Skeletal muscle cell (primary cell): ENCODE measurements at places on chromosomes 5 and 9.

- no peak for DNase-seq
Observed at GRCh38 chr5:173706700-173707099, 90.2 kb upstream of the BOD1 start.

- no peak for DNase-seq
Observed at GRCh38 chr5:166329149-166329800, 1962.2 kb upstream of the WWC1 start.

DNA sequence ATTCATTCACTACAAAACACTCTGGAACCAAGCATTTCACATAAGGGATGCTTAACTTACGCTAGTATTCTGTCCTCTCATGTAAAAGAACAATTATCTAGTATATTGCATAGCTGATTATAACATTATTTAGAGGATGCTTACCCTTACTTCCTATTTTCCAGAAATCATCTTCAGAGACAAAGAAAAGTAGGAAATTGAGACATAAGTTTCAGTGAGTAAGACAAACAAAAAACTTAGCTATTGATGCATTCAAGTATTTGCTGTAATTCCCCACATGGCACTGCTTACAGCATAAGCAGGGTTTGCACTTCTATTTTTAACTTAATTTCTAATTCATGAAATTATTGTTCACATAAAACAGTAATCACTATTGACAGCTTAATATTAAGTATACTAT, 104.8 kb upstream of the SREK1 start:
- DNase-seq, result no peak

GRCh38 chr5:36596756-36597155, 9.7 kb upstream of the SLC1A3 start:
- no peak for DNase-seq

DNA sequence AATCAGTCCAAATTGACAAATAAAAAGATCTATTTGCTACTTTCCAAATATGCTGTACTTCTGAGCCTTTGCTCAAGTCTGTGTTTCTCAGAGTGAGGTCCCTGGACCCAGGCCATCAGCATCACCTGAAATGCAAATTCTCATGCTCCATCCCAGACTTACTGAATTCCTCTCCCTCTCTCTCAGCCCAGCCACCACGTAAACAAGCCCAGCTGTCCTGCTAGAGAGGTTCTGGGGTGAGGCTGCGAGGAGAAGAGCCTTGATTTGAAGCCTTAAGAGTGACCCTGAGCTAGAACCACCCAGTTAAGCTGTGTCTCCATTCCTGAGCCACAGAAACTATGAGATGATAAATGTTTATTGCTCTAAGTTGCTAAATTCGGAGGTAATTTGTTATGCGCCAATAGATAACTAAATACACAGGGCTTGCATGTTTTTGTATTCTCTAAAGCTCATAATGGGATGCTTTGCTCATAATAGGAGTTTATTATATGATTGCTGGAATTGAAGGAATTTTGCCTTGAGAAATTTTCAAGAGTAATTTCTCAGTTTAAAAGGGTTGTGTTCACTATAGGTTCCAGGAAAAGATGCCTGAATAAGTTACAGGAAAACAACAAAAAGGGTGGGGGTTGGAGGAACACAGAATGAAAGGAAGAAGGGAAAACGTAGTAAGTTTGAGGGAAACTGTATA, 98.9 kb upstream of the SPATA31D4 start:
- DNase-seq, result no peak

DNA sequence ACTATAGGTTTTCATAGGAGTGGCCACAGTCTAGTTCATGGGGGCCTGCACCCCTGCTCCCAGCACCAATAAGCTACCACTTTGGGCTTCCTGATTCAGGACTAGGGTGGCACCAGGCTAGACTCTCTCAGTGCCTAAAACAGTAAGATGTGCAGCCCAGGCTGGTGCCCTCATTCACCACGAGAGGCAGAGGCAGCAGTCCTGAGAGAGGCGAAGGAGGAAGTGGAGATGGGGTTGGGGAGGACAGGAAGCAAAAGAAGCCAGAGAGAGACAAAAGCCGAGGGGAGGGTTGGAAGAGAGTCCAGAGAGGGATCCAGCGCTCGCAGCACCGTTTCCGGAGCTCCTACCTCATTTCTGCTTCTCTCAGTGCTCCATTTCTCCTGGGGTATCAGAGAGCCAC, 180.9 kb downstream of the MED10 start:
- no peak for DNase-seq

GRCh38 chr5:61916621-61917620, 389.1 kb upstream of the KIF2A start:
- no peak for DNase-seq

DNA sequence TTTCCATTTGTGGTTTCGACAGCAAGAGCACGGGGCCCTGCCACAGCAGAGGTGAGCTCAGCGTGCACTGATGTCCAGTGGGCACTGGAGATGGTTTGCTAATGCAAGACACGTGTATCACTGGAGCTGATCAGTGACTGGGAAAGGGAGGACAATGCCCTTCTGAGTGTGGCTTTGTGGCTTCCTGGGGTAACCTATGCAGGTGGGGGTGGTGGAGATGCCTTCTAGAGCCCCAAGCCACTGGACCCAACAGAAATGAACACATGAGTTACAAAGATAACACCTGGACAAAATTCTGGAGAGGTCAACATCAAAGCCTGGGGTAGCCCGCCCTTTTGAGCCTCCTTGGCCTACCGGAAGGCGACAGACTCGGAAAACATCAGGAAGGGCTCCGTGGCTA, 261.3 kb downstream of the CRB2 start:
- DNase-seq, result no peak

DNA sequence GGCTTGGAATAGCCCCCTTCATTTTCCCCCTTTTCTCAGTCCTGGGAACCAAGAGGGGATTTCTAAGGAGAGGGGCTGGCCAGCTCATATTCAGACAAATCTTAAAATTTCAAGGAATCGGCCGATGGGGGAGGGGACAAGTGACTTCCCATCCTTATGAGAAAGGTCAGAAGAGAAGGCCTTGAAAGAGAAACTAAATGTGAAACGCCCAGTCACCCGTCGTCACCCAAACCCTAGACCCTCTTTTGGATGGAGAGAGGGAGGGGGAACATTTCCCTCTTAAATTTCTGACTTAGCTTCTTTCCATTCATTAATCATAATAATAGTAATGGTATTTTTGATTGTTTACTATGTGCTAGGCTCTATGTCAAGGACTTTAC, 850 bp upstream of the CCL19 start:
- DNase-seq, result no peak

- no peak for DNase-seq
Observed at GRCh38 chr9:93041108-93041802, 17.2 kb upstream of the SUSD3 start.

DNA sequence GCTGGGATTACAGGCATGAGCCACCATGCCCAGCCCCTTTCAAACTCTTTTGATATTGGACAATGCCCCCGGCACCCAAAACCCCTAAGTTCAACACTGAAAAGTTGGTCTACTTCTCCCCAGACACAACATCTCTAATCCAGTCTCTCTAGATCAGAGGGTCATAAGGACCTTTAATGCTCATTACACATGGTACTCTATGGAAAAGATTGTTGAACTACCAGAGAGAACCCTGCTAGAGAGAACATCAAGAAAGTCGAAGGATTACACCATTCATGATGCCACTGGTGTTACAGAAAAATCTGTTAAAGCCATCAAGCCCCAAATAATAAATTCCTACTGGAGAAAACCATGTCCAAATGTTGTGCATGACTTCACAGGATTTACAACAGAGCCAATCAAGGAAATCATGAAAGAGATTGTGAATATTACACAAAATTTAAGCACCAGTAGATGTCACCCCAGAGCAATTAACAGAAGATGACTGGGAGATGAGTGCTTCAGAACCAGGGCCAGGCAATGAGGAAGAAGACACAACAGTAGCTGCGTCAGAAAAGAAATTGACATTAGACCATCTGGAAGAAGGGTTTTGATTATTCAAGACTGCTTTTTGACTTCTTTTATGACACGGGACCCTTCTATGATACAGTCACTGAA, 28.3 kb upstream of the NIPAL4 start:
- peak; percentile 13 for DNase-seq

DNA sequence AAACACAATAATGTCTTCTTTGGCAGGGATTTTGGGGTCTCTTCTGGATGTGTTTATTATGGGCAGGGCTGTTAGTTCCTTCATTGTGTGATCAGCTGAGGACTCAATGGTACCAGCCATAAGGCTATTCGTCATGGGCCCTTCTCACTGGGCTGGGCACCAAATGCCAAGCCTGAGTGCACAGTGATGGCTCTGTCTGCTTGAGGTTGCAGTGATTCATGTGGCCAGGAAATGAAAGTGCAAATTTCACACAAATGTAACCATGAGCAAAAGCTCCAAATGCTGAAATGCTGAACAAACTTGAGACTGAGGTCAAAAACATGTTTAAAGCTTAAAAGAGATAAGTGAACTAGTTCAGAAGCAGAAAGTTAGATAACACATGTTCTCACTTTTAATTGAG, 191.0 kb downstream of the TARS1 start:
- DNase-seq, result no peak

DNA sequence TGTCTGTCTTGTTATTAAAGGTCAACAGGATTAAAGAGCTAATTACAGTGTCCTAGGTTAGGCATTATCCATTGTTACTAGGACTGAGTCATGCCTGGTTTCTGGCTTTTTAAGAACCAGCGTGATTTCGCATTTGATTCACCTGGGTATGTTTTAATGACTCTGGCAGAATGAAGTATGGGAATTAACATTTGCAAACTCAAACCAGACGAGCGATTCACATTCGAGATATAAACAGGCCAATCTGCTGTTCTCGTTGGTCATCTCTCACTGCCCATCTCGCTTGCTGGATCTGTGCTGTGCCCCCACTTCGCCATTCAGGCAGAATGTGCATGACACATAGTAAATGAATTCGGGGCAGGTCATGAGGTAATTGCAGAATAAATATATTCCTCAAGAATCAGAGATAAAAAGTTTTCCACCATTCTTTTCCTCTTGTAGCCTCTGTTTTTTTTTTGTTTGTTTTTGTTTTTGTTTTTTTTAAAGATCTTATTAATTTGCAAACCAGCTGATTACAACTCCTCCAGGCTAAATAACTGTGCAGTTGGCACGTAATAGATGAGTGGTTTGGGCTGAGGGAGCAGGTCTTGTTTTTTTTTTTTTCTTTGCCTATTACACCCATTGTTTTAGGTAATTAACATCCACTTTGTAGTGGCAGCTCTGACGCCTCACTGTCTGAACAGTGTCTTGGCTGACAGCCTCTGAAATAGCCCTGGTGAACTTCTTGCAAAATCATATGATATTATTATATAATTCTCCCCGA, 313.5 kb upstream of the MSX2 start:
- no peak for DNase-seq

DNA sequence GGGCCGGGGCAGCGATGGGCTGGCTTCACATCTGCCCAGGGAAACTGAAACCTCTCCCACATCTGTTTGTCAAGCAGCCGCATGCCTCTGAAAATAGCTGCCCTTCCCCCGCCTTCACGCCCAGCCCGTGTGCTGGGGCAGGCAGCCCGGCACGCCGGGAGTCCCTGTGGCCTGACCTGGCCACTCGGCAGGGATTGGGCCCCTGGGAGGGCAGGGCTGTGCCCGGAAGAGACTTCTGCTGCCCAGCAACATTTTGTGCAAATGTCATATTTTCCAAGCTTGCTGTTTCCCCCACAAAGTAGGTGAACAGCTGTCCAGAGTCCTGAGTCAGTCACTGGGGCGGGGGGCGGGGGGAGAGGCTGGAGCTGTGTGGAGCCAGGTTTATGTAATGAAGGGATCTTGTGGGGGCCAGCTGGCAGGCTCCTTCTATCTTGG, 8.2 kb downstream of the COL27A1 start:
- DNase-seq, result no peak

- peak; percentile 27 for DNase-seq
Observed at GRCh38 chr9:69857131-69857530, 36.5 kb downstream of the CFAP95 start.

DNA sequence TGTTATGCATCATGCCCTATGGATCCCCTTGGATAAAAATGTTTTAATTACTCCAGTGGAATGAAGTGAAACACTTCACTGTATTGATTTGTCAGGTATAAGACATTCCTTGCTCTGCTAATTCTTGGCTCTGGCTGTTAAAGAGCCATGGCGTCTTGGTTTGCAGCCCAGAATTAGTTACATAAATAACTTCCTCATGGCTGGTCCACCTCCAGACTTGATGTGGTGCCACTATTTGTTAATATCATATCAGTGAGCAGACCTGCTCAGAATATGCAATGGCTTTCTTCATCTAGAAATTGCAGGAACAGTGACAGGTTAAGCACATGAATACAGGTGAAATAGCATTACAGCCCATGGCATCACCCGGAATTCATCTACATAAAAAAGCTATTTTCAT, 446.9 kb upstream of the GRIN3A start:
- DNase-seq, result no peak

DNA sequence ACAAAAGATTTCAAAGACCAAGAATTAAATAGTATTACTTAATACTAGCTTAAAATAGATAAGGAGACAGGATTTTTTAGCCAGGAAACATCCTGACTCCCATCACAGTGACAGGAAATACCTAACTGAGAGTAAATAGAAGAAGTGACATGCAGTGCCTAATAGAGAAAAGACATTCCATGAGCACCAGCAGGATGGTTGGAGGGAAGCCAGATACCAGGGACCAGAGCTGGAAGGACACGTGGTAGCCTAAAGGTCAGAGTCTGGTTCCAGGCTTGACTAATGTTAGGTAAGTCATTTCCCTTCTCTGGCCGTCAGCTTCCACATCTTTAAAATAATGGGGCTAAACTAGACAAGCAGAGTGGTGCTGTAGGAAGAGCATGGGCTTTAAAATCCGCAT, 41.6 kb downstream of the CDK5RAP2 start:
- DNase-seq, result no peak

- DNase-seq, result no peak
Observed at GRCh38 chr9:98954244-98954610, 10.5 kb downstream of the COL15A1 start.

GRCh38 chr9:79658926-79659325, 87.2 kb downstream of the TLE4 start:
- DNase-seq, result no peak

DNA sequence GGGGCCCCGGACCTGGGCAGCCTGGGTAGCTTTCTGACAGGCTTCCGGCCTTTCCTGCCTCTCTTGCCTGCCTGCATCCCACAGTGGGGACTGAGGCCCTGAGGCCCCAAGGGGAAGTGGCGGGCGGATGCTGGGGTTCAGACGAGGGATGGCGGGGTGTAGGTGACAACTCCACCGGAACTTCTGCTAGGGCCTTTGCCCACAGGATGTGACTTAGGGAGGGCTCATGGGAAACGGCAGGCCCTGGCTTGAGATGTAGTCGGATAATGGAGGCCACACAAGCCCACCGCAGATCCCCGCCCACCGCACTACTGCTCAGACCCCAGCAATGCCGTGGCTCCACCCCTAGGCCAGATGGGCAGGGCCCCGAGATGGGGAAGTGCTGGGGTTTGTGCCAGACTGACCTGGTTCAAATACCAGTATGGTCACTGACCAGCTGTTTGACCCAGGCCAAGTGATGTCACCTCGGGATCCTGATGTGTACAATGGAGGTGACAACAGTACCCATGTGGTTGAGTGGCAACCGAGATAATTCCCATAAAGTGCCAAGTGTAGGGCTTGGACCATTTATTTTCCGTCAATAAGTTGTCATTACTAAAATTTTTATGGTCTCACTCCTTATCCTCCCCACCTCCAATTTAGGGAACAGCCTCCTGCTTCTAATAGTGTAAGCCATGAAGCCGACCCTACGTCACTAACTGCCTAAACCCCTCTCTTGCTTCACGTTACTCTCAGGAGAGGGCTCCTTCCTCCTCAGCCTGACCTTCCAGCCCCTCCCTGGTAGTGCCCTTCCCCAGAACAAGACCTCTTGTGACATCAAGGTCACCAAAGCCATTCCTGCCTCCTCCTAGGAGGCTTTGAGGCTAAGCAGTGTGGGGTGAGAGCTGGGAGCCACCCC, 2.5 kb upstream of the CDK9 start:
- DNase-seq, result no peak
